ENCODE measurements at places on chromosomes 3 and 15.

DNA sequence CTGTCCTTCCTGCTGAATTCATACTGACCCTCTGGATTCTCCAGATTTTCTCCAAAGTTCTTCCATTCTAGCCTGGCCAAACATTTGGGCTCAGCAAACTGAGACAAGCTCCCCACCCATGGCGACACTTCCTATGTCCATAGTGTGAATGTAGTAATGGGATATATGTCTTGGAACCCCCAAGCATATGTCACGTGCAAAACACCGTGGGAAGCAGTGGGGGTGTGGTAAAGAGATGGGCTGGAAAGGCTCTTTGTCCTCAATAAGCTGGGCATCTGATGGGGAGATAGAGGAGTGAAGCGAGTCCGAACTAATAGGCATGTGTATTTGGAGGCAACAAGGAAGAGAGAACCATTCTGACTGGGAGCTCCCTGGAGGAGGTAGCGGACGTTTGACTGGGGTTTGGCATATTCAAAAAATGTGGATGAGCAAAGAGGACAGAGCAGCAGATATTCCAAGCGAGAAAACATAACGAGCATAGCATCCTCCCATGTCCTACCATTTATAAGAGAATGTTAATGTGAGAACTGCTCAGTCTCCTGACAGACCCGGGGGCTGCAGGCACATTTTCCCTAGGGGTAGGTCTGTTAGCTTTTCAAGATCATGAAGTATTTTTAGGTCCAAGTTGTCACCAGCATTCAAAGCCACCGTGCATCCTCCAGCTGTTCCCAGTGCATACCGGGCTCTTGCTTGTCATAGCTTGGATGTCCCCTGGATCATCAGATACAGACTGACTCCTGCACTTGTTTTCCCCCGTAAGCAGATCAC, 25.6 kb downstream of the TPM1 start:
- no peak for DNase-seq

DNA sequence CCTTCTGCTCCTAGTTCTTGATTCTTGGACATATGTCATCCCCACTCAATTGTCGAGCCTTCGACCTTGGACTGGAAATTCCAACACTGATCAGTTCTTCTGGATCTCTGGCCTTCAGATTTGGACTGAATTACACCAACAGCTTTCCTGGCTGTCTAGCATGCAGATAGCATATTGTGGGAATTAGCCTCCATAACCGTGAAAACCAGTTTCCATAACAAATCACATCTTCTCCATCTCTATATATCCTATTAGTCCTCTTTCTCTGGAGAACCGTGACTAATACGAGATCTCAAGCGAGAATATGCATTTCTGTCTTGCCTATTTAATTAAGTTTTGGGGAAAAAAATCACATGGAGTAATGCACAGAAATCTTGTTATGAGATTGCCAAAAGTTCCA, 8.8 kb upstream of the BCHE start:
- no peak for DNase-seq

GRCh38 chr3:69542089-69542804, 156.4 kb upstream of the FRMD4B start:
- no peak for DNase-seq

- no peak for DNase-seq
Measured at GRCh38 chr3:39237027-39237426, 42.8 kb downstream of the CX3CR1 start.

- DNase-seq = no peak
Measured at GRCh38 chr15:48096813-48097212, 24.0 kb upstream of the SLC24A5 start.

GRCh38 chr3:154775821-154776548, 304.1 kb upstream of the MME start:
- DNase-seq = no peak

- no peak for DNase-seq
Measured at GRCh38 chr15:30650012-30650929, 24.3 kb downstream of the ARHGAP11B start.

- no peak for DNase-seq
Measured at GRCh38 chr3:122014741-122015140, 7.3 kb downstream of the ILDR1 start.

DNA sequence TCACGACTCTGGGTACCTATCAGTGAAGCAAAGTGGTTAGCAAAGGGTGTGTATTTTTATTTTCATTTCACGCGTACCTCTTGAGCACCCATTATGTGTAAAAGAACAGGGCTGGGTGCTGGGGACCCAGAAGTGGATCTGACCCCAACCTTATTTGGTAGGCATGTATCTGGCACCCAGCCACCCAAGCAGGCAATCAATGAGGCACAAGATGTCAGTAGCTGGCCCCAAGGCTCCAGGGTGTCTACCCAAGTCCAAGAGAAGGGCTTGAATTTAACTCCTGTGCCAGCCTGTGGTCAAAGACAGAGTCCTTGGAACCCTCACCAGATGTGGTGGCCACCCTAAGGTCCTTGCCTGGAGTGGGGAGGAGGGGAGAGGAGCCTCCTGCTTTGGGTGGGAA, 5.7 kb downstream of the PLEKHO2 start:
- DNase-seq = no peak

DNA sequence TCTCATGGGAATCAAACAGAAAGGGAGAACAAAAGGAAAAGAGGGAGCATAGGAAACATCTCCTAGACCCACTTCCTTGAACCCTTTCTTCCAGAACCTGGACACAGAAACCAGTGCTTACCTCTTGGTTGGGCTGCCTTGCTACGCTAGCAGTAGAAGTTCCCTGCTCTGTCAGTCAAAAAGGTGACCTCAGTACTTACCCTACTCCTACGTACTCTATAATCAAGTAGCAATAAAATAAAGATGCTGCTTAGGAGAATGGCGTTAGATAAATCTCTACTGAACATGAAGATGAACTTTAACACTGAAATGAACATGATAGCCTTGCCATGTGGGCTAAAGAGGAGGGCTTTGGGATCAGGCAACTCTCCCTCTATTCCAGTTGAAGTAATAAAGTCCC, 7.4 kb downstream of the VEPH1 start:
- no peak for DNase-seq

DNA sequence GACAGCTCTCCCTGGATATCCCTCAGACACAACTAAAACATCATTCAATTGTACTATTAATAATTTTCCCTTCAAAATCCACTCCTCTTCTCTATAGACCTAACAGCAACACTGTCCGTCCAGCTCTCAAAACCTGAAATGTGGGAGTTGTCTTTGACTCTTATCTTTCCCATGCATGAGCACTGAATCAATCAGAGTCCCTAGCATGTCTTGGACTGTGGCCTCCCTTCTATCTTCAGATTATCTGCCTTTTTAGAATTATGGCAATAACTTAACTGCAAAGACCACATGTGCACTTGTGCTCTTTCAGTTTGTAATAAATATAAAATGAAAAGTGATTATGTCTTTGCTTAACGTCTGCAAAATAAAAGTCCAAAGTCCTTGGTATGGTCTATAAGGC, 107.0 kb downstream of the UBE3A start:
- no peak for DNase-seq

DNA sequence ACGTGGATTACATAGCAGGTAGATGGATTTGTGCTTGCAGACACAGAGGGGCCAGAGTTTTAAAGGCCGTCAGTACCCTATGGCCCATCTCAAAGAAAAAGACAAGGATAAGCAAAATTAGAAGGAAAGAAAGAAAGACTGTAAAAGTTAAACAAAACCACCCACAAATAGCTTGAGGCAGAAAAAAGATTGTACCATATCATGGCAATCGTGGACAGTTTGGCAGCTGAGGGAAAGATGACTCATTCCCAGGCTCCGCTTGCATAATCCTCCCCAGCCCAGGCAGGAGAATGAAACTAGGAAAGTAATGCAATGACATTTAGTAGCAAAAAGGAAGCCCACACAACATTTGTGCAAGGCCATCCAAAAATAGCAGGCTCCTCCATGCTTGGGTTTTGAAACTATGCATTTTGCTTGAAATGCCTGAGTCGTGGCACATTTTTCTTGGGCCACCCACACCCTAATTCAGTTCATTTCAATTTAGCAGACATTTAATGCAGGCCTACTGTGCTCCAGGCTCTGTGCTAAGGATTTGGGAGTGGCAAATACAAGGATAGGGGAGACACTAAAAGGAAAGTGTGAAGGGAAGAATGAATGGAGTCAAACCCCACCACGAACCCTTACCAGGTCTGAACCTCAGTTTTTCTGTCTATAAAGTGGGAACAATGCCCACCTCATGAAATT, 40.9 kb upstream of the SMAD3 start:
- no peak for DNase-seq

- no peak for DNase-seq
Measured at GRCh38 chr3:79285380-79285779, 482.4 kb downstream of the ROBO1 start.

DNA sequence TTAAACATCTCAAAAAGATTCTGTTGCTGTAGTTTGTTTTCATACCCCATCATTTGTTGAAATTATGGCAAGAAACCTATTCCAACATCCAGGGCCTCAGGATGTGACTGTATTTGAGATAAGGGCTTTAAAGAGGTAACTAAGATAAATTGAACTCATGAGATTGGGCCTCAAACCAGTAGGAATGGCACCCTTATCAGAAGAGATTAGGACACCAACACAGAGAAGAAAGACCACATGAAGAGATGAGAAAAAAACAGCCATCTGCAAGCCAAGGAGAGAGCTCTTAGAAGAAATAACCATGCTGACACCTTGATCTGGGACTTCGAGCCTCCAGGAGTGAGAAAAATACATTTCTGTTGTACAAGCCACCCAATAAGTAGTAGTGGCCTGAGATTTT, 157.7 kb downstream of the CGGBP1 start:
- DNase-seq = no peak

GRCh38 chr15:74217907-74218885, 15.6 kb upstream of the STRA6 start:
- no peak for DNase-seq

DNA sequence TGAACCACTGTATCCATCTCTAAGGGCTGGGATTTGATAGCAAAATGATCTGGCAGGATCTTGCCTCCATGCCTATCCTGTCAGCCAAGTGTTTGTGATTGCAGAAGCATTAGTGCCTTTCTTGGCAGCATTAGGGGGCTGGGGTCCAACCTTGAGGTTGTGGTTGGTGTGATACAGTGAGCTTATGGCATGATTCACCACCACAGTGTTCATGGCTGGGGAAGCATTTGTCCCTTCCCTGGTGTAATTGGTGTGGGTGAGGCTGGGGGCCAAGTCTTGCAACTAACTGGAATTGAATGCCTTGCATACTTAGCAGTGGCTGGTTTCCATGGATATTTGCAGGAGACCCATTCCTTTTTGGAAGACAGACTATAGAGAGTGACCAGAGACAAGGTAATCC, 271.0 kb upstream of the TBL1XR1 start:
- no peak for DNase-seq

DNA sequence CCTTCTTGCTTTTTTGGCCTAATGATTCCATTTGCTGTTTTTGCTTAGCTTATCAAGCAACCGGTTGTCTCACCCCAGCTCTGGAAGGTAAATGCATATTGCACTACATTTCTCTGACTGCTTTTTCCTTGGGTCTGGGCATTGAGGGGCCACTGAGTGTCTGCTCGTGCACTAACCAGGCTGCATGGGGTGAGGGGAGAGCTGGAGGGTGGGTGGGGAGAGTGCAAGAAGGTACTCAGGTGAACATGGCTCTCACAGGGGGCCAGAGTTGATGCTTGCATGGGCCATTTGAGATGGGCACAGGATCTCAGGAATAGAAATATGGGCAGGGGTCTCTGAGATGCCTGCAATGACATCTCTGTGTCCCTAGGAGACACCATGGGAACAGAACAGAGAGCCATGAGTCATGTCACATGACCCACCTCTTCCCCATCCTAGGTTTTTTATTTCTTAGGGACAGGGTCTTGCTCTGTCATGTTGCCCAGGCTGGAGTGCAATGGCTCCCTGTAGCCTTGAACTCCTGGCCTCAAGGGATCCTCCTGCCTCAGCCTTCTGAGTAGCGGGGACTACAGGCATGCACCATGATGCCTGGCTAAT, 6.2 kb downstream of the ALPK3 start:
- DNase-seq = no peak

DNA sequence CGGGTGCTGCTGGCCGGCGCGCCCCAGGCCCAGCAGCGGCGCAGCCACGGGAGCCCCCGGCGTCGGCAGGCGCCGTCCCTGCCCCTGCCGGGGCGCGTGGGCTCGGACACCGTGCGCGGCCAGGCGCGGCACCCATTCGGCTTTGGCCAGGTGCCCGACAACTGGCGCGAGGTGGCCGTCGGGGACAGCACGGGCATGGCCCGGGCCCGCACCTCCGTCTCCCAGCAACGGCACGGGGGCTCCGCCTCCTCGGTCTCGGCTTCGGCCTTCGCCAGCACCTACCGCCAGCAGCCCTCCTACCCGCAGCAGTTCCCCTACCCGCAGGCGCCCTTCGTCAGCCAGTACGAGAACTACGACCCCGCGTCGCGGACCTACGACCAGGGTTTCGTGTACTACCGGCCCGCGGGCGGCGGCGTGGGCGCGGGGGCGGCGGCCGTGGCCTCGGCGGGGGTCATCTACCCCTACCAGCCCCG, 777 bp downstream of the LOXL1 start:
- peak; percentile 46 for DNase-seq

DNA sequence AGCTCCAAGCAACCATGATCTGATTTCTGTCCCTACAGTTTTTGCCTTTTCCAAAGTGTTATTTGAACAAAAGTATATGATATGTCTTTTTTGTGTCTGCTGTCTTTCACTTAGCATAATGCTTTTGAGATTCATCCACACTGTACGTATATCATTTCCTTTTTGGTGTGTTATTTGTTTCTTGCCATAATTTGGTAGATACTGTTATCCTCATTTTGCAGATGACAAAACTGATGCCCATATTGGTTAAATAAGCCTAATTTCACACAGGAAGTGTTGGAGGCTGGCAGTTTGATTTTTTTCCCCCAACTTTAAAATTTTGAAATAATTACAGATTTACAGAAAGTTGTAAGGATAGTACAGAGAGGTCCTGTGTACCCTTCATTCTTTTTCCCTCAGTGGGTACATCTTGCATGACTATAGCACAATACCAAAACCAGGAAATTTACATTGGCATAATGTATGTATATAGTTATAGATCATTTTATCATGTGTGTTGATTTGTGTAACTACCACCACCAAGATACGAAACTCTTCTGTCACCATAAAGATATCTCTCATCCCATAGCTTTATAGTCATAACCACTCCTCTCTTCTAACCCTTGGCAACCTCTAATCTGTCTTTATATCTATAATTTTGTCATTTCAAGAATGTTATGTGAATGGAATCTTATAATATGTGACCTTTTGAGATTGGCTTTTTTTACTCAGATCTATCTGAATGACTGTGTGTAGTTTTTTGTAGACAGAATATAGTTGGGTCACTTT, 55.6 kb downstream of the RASA2 start:
- no peak for DNase-seq

Measured in activated CD4-positive, alpha-beta T cell treated with anti-CD3 and anti-CD28 coated beads for 4 hours (primary cell).